CD4-positive, alpha-beta T cell treated with Interleukin-10 for 1 hour (primary cell): ENCODE measurements at places on chromosomes 13 and 19.

- DNase-seq, result peak; percentile 48
These were observed 47.2 kb downstream of the ZAR1L start for GRCh38 chr13:32267836-32268439.

- DNase-seq, result no peak
These were observed 9.0 kb downstream of the NACC1 start for GRCh38 chr19:13127051-13127450.

- no peak for DNase-seq
These were observed 140.4 kb downstream of the PCDH20 start for GRCh38 chr13:61275251-61275650.

DNA sequence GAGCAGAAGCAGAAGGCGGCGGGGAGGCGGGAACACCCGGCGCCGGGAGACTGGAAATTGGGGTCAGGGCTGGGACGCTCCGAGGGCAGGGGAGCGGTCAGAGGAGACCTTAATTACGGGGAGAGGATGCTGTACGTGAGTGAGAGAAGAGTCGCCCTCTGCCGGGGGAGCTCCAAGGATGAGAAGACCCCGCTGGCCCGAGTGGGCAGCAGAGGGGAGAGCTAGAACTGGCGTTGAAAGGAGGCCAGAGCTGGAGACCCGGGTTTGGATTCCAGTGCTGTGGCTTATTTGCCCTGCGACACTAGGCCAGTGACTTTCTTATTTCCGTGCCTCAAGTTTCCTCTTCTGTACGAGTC lies 536 bp downstream of the FAM32A start:
- DNase-seq, result peak; percentile 44

GRCh38 chr13:112583592-112584277 lies 4.2 kb downstream of the TUBGCP3 start:
- DNase-seq, result peak; percentile 27

DNA sequence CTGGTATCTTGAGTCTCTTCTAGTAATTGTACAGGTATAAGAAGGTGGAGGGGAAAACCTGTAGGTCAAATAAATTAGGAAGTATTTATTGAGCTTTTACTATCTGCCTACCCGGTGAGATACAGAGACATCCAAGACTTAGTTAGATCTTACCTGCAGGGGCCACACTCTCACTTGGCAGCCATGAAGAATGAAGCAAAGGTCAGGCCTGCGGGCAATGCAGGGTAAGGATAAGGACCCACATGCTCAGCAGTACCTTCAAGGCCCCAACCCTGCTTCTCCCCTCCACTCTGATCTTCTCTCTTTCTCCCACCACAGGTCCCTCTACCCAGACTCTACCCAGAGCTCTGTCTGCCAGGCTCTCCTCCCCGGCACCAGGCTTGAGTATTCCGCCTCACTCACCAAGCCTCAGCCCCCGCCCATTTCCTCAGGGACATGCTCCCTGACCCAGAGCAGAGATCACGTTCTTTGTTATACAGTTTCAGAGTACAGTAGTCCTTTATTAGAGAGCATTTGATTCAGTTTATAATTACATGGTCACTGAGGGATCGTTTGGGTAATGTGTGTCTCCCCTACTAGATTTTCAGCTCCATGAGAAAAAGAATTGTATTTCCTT lies 18.9 kb upstream of the CLDN10 start:
- no peak for DNase-seq

DNA sequence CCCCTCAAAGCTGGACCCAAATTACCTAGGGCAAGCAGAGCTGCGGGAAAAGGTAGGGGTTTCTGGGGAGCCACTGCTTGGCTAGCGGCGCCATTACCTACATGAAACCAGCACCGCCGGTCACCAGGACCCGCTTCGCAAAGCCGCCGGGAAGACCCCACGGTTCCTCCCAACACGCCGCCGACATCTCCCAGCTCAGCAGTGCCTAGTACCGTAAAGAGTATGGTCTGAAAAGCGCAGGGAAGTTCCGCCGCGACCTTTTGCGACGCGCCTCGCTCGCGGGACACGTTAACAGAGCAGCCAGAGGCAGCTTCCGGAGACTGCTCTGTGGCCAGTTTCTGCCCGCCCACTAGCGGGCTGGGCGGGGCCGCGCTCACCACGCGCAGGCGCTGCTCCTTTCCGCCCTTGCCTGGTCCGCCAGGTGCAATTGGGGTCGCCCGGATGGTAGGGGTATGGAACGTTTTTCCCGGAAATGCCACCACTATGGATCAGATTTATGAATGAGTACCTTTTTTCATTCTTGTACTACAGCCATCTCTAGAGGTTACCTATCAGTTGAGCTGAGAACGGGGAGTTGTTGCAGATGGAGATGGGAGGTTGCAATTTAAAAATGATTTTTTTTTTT lies at the start of gene TGDS:
TSS of gene TGDS (minus strand) at position 203 of the 625 bp plus-strand sequence. CDS start at position 187, 16 bp downstream.
- DNase-seq, result peak; percentile 91

GRCh38 chr13:110885516-110885915 lies 29.4 kb downstream of the ANKRD10 start:
- no peak for DNase-seq

- no peak for DNase-seq
These were observed 98.1 kb upstream of the AKAP11 start for GRCh38 chr13:42173789-42174343.
